ENCODE measurements at places on chromosomes 12 and 14.

GRCh38 chr12:70756118-70756517, 118.9 kb upstream of the PTPRB start:
- DNase-seq: no peak

- DNase-seq: no peak
Observed at GRCh38 chr14:92717571-92718042, 30.8 kb downstream of the LGMN start.

DNA sequence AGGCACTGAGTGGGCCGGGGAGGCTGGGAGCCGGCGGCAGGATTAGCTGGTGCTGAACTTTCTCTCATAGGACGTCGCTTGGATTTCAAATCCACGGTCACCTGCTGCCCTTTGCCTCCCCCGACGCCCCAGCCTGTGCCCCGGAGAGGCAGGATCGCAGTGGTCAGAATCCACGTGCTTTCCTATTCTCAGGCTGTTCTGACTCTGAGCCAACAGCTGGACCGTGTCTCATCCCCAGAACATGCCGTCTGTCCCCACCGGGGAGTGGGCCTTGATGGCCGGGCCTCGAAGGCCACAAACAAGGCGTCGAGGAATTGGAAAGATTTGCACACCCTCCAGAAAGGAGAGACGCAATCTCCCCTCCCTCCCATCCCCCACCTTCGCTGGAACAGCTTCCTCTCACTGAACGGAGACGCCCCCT, 18.5 kb upstream of the MLXIP start:
- DNase-seq: no peak

DNA sequence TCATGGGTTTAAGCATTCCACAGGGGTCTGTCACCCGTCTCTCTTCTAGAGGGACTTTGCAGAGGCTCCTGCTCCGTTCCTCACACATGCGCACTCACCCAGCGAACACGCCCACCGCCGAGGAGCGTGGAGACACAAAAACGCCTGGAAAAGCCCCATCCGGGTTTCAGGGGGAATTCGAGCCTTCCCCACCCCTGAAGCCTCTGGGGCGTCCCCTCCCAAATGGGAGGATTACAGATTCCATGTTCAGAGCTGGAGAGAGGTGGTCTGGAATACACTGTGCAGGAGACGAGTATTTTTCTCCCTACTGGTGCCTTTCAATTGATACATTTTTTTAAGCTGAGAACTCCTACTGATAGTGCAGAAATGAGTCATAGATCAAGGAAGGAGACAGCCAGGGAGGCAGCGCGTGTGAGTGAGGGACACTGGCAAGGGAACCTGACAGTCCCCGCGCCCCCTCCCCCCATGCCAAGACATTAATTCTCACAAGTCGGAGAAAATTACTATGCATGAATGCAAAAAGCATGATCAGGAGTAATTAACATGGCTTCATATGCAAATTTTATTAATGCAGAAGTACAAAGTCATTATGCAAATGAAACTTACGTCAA, 36.9 kb downstream of the BCL11B start:
- DNase-seq: peak; percentile 83

DNA sequence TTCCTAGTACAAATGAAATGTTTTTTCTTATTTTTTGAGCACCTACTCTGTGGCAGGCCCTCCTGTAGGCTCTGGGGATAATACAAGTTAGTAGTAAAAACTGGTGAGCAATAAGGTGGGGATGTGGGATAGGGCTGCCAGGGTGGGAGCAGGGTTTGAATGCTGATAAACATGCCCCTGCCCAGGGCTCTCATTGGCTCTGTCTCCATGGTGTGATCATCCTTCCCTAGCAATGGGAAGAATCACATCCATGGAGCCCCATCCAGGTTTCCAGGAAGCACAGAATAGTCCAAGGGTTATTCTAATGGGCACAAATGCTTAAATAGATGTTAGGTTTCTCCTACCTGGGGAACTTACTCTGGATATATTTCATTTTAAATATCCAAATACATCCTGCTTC, 45.5 kb downstream of the GIT2 start:
- DNase-seq: no peak

- DNase-seq: no peak
Observed at GRCh38 chr12:28708918-28709371, 440.1 kb upstream of the FAR2 start.

DNA sequence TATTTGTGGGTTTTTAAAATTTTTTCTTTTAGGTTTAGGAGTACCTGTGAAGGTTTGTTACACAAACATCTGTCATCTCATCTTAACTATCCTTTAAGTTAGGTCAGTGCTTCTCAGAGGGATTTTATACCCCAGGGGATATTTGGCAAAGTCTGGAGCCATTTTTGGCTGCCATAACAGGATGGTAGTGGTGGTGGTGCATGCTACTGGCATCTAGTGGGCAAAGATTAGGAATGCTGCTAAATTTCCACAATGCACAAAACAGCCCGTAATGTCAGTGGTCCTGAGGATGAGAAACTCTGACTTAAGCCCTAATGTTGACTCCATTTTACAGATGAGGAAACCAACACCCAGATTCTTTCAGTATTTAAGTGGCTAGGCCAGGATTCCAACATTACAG, 85.2 kb upstream of the MYF6 start:
- DNase-seq: no peak

DNA sequence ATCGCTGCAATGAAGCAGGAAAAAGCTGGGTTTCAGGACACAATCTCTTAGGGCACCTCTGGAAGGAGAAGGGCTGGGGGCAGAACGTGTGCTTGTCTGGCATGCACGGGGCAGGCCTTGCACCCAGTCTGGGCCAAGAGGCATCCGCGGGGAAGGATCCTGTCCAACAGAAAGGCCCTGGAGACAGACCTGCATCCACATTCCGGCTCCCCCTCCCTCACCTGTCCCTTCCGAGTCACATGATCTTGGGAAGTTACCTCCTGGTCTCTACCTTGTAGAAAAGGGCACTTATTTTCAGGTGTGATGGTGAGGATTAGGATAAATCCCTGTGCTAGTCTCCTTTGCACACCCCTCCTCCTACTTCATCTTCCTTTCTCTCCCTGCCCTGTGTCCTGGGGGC, 25.4 kb downstream of the CLMN start:
- DNase-seq: no peak

DNA sequence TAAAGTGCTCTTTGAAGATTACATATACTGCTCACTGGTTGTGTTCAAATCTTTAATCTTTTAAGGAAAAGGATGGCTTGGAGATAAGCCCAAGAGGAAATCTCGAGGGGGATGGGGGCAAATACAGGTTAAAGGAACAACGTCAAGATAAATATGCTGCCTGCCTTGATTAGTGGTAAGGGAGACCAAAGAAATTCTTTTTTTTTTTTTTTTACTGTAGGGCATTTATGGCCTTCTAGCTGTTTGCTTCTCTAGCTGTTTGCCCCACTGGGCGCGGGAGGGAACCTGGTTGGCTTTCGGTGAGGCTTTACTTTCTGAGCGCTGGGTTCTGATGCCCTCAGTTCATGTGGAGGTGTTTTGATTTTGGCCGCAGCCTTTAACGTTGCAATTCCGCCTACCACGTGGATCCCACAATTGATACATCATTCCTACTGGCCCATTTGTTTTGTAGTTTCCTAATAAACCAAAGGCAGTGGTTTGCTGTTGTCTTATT, 5.7 kb downstream of the CCND2 start:
- DNase-seq: no peak

GRCh38 chr14:54194501-54194900, 202.3 kb upstream of the CDKN3 start:
- DNase-seq: no peak

DNA sequence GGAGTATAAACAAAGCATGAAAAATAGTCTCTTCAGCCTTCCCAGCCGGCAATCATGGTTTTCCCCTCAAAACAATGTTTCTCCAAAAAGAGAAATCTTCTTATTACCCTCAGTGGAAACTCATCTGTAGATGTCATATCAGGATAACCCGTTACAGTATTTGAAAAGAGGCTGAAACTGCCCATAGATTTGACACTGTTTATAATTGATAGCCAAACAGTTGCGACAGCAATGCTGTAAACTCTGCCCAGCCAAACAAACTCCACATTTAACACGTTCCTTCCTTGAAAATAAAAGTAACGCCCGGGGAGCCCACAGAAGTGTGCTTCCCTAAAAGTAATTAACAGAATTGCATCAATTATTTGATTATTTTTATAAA, 201.3 kb upstream of the FOXN3 start:
- DNase-seq: no peak

DNA sequence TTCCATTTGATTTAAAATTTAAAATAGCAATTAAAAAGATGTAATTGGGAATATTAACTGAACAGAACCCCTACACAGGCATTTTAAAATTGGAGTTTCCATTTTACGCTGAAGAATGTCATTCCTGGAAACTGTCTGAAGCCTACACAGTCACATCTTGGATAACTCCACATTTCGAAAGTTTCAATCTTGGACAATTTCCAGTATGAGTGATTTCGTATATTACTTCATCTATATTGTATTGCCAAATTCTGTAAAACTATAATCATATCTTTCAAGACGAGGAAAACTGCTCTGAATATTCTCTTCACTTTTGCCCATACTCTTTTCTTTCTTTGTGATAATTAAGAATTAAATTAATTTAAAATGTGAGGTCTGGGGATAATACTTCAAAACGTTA, 194.2 kb upstream of the ABCD2 start:
- no peak for DNase-seq
